ENCODE measurements at places on chromosomes 2 and 18.
A peak's percentile ranks its signal among the peaks of the same experiment; 100 is the strongest.

DNA sequence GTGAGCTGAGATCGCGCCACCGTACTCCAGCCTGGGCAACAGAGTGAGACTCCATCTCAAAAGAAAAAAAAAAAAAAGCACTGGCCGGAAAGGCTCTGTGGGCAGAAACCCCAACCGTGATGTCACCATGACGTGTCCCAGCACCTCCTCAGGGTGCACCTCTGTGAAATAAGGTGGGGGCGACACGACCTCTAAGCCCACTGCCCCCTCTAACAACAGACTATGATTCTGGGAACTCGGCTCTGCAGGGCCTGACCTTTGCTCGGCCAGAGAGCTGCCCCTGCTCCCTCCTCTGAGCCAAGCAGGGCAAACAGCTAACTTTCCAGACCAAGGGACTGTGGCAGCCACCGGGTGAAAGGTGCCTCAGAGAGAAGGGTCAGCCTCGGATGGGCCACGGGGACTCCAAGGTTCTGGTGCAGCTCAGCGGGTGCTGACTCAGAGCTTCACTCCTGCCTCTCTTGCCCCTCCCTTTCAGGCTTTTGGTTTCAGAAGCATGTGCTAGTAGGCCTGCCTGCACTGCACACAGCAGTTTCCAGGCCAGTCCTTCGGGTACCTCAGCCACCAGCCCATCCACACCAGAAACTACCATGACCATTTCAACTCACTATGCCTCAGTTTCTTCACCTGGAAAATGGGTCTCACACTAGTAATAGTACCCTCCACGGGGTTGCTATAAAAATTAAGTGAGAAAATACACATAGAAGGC lies 8.0 kb downstream of the TMBIM1 start:
- DNase-seq = peak; percentile 73

DNA sequence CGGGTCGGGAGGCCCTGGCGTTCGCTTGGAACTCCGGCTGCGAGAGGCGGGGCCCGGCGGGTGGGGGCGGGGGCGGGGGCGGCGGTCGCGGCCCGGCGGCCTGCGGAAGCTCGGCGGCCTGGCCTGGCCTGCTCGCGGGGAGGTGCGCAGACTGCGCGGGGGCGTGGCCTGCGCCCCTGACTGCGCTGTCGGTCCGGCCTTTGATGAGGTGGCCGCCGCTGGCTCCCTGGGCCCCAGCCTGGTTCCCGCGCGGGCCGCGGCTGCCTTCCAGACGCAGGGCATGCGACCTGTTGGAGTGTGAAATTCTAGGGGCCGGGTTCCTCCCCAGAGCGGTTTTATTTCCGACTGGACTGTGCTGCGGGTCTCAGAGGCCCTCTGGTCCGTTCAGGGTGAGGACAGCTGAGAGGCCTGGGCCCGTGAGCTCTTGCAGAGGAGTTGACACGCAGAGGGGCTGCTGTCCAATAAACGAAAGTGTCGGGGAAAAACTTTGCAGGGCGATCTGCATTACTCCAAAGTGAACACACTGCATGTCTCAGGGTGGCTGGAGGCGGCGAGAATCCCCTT lies 629 bp downstream of the NRBP1 start:
- peak; percentile 70 for DNase-seq

DNA sequence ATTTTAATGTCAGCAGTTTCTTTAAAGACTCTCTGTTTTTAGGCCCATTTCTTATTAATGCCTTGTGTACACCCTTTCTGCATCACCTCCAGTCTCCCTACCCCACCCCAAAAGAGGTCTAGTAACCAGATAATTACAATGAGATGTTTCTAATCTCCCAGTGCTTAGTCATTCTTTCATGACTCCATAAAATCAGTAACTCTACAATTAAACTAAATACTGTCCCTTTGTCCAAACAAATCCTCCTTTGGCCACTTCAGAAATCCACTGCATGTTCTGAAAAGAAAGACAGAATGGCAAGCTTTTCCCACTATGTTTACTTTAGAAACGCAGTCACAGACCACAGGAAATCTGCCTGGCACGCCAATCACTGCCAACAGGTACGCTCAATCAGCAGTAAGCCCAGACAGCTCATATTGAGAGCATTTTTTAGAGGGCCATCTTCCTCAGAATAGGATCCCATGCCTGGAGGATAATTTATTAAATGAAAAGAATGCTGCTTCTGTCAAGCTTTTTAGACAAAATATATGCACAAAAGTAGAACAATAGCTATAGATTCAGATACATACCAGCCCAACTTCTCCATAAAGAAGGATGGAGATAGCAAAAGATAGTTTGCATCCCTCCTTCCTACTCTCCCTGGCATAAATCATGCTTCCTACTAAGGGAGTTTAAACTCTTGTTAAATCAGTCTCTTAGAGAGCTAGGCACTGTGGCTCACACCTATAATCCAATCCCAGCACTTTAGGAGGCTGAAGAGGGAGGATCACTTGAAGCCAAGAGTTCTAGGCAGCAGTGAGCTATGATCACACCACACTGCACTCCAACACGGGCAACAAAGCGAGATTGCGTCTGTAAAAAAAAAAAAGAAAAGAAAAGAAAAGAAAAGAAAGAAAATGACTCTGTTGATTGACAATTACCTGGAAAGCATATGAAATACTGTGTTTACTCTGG lies 14.6 kb downstream of the CLASP1 start:
- DNase-seq = no peak

GRCh38 chr2:173414823-173415322 lies 60.2 kb downstream of the CDCA7 start:
- no peak for DNase-seq

DNA sequence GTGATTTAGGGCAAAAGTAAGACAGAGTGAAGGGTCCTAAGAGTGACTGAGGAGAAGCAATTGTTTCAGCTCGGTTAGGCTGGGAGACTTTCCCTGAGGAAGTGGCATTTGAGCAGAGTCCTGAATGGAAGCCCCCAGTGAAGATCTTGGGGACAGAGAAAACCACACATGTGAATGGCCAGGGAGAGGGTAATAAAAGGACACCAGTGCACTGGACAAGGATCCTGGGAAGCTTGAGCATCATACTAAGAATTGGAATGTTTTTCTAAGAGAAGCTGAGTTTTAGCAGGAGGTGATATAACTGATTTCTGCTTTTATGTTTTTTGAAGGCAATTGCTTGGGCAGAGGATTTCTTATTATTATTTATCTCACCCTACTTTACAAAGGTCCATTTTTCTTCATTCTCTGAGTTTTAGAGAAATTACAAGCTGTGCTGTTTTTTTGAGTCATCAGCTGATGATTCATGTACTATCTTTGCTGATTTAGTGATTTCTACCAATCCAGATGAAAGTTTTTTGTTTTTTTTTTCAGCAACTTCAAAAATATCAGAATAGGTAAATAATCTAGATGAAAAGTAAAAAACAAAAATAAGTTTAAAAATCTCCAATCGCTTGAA lies 43.5 kb downstream of the MFSD6 start:
- no peak for DNase-seq

- no peak for DNase-seq
Measured at GRCh38 chr2:220185766-220186305, 558.4 kb downstream of the SLC4A3 start.

DNA sequence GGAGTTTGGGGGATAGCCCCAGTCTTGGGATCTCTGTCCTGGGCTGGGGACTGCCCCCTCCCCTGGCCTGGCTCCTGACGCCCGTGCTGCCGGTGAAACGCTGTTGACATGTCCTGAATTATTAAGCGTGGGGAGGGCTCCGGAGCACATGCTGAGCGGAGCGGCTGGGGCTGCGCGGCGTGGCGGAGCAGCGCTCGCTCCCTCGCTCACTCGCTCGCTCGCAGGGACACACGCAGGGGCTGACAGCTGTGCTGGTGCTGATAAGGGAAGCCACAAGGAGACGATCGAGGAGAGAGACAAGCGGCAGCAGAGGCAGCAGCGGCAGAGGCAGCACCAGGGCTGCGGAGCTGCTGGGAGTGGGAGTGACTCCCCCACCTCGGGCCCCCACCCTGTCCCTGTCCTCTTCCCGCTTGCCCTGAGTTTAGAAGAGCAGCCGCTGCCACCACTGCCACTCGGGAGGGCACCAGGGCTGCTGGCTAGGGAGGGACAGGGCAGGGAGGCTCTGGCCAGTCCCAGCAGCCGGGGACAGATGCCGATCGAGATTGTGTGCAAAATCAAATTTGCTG lies at the start of gene ASIC4:
Gene ASIC4 (plus strand): TSS at position 287 of the 566 bp plus-strand sequence. CDS start 243 bp downstream, at position 530.
- DNase-seq = no peak

DNA sequence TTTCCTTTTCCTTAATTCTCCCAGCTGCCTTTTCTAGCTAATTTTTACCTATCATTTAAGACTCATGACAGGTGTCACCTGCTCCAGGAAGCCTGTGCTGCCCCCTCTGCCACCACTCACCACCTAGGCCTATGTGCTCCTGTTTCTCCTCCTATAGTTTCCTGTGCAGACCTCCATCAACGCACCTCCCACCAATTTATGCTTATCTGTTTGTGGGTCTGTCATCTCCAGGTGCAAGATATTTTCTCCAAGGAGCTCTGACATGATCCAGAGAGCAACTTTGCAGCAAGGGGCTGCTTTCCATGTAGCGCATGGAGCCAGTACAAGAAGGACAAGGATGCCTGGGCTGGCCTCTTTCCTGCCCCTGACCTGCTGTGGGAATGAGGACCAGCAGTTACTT lies 42.7 kb downstream of the SLC4A5 start:
- no peak for DNase-seq

- no peak for DNase-seq
Measured at GRCh38 chr2:6358985-6359384, 506.7 kb downstream of the CMPK2 start.

GRCh38 chr2:43389581-43390466 lies 163.4 kb upstream of the ZFP36L2 start:
- no peak for DNase-seq

DNA sequence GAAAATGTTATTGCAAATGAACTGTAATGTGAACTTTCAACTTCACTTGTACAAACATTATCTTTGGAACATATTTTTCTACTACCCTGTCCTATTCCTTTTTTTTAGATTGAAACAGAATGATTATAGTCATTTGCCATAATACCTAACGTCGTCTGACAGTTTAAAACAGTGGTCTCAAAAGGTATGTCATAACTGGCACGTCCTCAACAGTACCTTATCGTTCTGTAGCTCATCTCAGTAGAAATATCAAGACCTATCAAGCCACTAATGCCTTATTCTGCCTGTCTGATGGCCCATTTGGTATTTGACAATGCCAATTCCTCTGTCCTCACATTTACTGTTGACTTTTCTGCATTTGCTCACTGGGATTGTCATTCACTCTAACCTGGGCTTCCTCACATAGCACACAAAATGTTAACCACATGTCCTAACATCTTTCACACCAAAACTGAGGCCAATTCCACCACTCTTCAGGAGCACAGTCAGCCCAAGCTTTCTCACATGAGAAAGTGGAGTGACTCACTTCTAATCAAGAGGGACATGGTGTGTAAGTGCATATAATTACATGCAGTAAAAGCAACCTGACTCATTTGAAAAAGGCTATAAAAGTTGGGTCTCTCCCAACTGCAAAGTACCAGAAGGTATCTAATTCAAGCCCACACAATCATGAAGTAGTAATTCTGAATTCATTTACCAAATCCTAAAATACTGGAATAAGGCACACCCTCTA lies 34.8 kb downstream of the DNER start:
- DNase-seq = no peak

- no peak for DNase-seq
Measured at GRCh38 chr2:30277582-30277981, 46.2 kb downstream of the LBH start.

DNA sequence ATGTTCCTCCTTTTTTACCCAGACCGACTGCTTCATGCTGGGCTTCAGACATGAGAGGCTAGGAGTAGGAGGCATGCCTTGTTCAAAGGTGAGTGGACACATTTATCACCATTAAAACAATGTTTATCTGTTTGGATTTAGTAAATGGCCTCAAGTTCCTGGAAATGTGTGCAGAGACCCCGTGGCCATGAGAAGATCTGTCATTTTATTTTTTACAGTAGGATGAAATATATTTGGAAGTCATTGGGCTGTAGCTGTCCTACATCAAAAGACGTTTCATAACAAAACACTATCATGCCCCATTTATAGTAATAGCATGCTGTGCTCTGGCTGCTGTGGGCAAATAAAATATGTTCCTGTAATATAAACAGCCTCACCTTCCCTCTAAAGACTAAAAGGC lies 403.9 kb upstream of the TNP1 start:
- DNase-seq = no peak

DNA sequence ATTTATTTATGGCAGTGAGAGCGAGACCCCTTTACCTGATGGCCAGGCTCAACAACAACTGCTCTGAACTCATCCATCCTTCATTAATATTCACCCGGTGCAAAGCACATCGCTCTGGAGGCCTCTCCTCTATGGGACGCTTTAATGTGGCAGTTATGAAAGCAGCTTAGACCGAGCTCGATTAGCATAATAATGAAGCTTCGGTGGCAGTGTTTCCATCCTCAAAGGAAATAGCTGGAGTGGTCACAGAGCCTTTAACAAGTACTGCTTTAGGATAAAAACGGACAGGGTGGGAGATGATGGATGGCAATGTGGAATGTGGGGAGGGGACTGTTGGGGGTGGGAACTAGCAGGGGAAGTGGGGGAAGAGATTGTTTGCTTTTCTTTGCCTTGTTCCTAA lies 243.9 kb downstream of the SLC4A3 start:
- no peak for DNase-seq

DNA sequence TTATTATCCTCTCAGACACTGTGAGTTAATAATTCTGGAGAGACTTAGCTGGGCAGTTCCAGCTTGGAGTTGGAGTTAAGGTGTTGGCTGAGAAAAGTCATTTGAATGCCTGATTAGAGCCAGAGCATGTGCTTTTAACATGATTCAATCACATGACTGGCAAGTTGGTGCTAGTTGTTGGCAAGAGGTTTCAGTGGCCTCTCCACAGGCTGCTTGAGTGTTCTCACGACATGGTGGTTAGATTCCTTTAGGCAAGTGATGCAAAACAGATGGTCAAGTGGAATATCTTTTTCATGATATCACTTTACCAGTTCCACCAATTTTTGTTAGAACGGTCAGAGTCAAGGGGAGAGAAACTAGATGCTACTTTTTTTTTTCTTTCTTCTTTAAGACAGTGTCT lies 262.7 kb upstream of the FN1 start:
- no peak for DNase-seq

- no peak for DNase-seq
Measured at GRCh38 chr2:60958800-60959199, 58.7 kb upstream of the PEX13 start.

DNA sequence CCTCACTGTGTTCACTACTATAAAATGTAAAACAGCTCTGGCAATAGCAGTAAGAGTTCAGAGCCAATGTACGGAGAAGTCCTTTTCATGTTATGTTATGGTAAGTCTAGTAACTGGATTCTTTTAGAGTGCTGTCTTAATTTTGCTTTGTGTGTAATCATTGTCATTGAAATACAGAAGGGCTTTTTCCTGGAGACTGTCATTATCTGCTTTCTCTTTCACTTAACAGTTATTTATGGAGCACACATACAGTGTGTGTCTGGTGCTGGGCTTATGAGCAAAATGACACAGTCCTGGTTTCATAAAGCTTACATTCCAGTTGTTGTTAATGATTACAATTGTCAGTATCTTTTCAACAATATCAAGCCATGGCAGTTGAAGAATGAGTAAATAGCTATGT lies 95.5 kb downstream of the CCDC102B start:
- no peak for DNase-seq

GRCh38 chr2:174327021-174327840 lies 7.5 kb upstream of the SP9 start:
- DNase-seq = no peak

GRCh38 chr2:109440499-109441156 lies 173.1 kb downstream of the SEPTIN10 start:
- no peak for DNase-seq

GRCh38 chr2:188367164-188367563 lies 75.5 kb downstream of the GULP1 start:
- DNase-seq = no peak
